ENCODE measurements at places on chromosomes 3 and 15.

DNA sequence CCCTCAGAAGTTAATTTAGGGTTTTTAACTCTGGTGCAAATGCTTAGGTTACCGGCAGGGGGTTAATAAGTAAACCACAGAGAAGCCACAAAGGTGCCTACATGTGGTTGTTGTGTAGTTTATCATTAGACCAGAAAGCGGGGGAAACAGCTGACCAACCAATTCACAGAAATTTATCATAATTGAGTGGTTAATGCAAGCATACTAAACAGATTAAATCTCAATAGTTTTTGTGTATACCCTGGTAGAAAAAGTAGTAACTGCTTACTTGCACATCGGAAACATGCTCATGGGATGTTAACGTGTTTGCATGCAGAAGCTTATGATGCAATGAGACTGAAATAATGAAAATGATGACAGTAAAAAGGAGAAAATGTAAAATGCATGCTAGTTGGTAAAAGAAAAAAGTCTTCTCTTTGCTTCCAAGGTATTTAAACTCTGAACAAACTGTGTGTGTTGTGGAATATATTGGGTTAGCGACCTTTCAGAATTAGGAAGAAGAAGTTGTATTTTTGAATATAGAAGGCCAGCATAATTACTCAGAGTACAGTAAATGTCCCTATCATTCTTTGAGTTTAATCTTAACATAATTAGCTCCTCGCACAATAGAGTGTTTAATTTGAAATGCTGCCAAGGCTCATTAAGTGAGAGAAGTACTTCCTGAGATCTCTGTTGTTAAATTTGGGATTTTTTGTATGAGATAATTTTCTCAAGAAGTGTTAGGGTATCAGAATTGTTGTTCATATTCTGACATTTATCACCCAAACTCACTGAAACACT lies 316.2 kb downstream of the PTPRG start:
- DNase-seq: no peak

DNA sequence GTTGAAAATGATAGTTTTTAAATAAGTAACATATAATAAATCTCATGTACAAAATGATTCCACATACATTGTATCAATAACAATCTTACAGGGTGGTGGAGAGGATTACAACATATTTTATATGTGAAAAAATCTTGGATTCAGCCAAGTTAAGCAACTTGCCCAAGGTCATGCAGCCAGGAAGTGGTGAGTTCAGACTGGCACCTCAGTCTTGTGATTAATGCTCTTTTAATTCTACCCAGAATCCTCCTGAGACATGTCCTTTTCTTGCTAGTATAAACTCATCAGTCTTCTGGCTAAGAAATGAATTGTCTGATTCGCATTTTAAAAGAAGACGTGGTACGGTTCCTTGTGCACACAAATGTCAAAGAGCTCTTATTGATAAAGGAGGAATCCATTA lies 4.5 kb upstream of the MYRIP start:
- DNase-seq: no peak

DNA sequence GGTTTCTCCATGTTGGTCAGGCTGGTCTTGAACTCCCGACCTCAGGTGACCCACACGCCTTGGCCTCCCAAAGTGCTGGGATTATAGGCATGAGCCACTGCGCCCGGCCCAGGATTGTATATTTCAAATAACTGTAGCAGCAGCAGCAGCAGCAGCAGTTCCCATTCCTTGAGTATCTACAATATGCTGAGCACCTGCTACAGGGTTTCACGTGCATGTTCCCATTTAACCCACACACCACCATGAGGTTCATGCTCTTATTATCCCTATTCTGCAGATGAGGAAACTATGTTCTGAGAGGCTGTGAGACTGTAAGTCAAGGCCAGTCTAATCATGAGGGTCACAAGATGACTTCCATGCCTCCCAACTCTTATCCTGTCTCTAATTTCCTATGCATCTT lies 30.9 kb upstream of the FOXP1 start:
- no peak for DNase-seq

GRCh38 chr15:56832125-56832524 lies 86.3 kb upstream of the TCF12 start:
- no peak for DNase-seq

GRCh38 chr3:153734777-153735551 lies 386.2 kb upstream of the ARHGEF26 start:
- DNase-seq: no peak

Measured in NCI-H460 (cell line).